ENCODE measurements at places on chromosomes 3 and 15.

DNA sequence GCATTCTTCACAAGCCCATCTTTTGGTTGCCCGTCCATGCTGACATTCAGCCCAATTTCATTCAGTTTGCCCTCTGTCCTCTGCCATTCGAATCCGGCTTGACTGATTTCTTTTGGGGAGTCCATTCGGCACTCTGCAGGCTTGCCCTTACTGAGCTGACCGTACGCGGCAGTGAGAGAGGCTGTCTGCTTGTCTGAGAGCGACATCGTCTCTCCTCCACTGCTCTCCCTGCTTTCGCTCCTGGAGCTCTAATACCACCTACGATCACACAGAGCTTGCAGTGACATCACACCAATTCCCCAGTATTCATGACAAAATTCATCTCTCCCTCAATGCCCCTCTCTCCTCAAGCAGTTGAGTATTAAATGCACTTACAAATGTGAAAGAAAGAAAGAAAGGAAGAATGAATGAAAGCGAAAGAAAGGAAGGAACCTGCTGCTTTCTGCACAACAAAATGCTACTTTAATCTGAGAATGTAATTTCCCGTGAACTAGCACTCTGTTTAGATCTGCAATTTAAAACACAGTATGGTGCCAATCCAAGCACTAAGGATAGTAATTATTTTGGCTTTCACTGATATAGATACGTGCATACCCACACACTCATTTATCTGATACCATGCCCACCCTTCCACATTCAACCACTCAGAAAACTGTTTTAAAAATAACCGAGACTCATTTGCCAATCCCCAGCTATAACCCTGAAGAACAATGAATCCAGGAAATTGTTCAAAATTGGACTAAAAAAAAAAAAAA is 89.5 kb downstream of the DHX30 start:
- DNase-seq, result no peak

- no peak for DNase-seq
These were observed 3.2 kb downstream of the LAMP3 start for GRCh38 chr3:183159333-183159732.

- DNase-seq, result no peak
These were observed 761.3 kb downstream of the AGBL1 start for GRCh38 chr15:86840996-86841395.

- no peak for DNase-seq
These were observed 279.2 kb upstream of the TBL1XR1 start for GRCh38 chr3:177476495-177476894.

- DNase-seq, result peak; percentile 14
These were observed 629.1 kb downstream of the MECOM start for GRCh38 chr3:169034401-169034800.
